NCI-H524 treated with DMSO at 0.1 percent for 48 hours (cell line): ENCODE measurements at places on chromosomes 16 and 17.

DNA sequence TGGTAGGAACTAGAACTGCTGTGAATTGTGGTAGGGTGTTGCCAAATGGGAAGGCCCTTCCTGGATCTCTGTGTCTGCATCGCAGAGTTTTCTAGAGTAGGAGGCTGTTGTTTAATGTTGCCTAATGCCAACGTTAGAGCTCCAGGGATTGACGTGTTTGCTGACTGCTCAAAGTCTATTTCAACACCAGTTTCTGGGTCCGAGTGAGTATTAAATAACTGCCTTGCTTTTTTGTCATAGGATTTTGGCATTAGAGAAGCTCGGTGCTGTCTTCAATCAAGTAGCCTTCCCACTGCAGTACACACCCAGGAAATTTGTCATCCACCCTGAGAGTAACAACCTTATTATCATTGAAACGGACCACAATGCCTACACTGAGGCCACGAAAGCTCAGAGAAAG lies 40.0 kb downstream of the SF3B3 start:
- no peak for DNase-seq

GRCh38 chr16:20880867-20881502 lies 19.2 kb downstream of the DCUN1D3 start:
- no peak for DNase-seq

DNA sequence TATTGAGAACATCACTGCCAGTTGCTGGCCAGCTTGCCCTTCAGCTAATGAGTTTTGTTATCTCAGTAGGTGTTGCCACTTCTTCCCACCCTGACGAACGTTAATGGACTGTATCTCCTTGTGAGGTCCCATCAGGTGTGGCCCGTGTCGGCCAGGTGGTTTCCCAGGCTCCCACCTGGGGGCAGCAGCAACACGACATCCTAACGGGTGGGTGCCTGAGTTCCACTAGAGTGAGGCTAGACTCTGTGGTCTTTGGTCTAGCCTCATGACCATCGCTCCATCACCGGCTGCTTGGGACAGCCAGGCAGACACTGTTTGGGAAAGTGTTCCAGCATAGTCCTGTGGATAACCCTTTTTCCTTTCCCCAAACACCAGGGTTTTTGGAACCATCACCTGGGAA lies 45.6 kb upstream of the LCMT1 start:
- DNase-seq: no peak

- no peak for DNase-seq
Measured at GRCh38 chr17:170130-170670, 11.2 kb downstream of the DOC2B start.

- DNase-seq: no peak
Measured at GRCh38 chr17:18000030-18000408, 27.4 kb downstream of the DRC3 start.

DNA sequence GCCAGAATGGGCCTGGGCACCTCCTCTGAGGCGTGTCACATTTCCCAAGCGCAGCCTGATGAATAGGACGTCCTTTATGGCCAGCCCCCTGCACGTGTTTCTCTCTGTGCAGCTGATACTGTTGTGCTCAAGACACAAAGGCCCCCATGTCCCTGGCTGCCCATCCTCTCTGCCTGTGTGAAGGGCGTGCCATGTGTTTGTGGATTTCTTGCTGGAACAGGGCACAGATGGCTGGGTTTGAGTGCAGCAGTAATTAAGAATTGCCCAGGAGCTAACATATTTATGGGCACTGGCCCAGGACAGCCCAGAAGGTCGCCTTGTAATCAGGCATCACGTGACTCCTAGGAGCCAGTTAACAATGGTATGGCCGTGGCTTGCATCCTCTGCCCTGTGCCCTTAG lies 181.1 kb downstream of the CCDC182 start:
- peak; percentile 99 for DNase-seq

GRCh38 chr17:64001763-64002529 lies 3.8 kb downstream of the PRR29 start:
- DNase-seq: no peak

DNA sequence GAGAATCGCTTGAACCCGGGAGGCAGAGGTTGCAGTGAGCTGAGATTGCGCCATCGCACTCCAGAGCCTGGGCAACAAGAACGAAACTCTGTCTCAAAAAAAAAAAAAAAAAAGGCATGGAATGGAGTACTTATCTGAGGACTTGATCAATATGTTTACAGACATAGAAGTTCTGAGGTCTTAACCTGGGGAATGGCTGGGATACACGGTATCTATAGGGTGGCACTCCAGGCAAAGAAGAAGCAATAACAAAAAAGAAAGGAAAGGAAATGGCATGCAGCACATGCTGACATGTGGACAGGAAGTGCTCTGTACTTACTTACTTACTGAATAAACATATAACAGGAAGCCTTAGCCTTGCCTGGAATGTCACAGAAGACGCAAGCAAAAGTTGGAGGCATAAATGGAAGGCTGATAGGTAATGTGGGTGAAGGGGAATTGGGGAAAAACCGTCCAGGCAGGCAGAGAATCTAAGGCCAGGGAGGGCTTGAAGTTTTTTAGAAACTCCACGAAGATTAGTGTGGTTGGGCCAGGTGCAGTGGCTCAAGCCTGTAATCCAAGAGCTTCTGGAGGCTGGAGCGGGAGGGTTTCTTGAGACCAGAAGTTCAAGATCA lies 10.1 kb upstream of the SPOP start:
- no peak for DNase-seq
